ENCODE measurements at places on chromosomes 11 and 22.

GRCh38 chr22:19892925-19893324 is 38.3 kb upstream of the GNB1L start:
- DNase-seq, result no peak

DNA sequence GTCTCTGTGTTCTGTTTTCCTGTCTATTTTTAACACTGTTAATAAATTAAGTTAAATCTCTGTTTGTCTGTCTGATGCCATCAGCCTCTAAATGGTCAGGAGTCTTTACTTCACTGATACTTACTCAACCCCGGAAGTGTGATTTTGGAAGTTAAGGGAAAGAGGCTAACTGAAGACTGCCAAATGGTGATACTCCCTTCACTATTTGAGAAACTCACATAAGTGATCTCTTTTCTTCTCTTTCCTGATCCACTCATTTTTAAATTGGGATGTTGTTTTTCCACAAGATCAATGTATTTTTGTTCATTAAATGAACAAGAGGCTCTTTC is 389 bp upstream of the CASP12 start:
- no peak for DNase-seq

DNA sequence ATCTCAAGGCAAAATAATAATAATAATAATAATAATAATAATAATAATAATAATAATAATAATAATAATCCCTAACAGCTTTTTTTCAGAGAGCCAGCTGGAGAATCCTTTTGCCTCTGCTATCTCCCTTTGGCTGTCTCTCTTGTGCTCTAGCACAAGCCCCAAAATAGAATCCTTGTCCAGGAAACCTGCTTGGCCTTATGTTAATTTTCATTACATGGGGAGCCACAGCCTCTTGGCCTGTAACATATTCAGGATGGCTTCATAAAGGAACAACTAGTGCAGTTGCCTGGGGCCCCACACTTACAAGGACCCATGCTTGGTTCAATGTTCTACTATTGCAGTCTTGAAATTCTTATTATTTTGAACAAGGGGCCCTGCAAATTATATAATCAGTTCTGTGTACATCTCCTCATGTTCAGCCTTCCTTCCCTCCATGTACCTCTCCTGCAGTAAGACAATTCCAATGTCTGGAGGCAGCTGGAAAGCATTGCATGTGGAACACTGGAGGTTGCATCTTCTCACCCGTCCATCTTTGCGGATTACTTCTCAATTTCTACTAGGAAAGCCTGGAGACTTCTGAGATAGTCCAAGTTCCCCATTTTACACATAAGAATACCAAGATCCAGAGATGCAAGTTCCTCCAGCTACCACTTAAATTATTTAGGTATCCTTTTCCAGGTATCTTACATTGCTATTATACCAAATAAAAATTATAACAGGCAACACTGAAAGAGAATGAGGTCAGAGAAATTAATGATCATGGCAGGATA is 37.8 kb upstream of the SORL1 start:
- DNase-seq, result no peak

DNA sequence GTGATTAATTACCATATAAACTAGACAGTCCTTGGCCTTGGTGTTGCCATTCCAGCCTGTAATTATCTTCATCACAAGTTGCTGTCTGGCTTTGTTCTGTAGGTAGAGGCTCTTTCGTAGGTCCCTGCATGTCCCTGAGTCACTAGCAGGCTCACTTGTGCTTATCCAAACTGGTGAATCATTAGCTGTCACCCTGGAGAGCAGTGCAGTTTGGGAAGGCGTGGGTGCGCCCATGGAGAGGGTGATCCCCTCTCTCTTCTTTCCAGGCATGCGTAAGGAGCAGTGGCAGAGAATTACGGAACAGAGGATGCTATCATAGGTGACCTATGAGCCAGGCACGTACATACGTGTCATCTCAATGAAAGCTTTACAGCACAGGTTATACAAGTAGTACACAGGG is 11.0 kb upstream of the EHF start:
- no peak for DNase-seq

DNA sequence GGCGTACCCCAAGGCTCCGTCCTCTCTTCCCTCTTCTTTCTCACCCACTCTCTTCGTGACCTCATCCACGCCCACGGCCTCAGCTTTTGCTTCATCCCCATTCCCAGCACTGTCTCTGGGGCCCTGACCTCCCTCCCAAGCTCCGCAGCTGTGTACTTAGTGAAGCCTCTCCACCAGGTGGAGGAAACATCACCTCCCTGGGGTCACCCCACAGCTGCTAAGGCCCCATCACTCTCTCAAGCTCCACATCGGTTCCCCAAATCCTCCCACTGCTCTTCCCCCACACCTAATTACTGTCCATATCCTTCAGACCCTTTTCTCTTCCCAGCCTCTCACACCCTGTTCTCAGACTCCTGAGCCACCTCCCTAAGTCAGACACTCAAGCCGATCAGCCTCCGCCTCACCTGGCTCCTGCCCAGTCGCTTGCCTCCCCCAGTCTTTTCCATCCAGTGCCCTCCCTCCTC is 7.9 kb upstream of the SYT7 start:
- DNase-seq, result no peak

- no peak for DNase-seq
Measured at GRCh38 chr11:94557421-94557820, 9.7 kb upstream of the PIWIL4 start.

DNA sequence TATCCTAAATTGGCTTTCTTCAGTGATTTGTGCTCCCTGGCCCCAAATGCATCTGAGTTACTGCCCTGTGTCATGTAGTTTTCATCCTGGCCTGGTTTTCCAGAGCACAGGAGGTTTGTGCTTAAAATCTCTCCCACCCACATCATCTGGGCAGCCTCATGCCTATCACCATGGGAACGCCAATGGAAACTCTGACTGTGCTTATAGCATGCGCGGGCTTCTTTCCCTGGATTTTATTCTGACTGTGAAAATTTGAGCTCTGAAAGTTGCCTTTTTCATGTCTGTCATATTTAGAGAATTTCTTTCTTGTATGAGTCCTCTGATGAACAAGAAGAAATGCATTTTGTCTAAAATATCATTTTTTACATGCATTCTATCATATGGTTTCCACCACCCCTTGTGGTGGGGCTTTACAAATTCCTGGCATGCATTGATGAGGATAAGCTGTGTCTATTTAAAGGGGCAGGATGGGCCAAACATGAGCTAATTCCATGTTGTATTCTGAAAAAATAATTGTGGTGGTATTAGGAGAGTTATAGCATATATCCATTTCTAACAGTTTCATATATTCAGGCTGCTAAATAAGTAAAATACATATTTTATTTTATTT is 55.1 kb downstream of the IRAG1 start:
- no peak for DNase-seq

GRCh38 chr11:42043312-42043711 is 583.9 kb upstream of the LRRC4C start:
- no peak for DNase-seq

DNA sequence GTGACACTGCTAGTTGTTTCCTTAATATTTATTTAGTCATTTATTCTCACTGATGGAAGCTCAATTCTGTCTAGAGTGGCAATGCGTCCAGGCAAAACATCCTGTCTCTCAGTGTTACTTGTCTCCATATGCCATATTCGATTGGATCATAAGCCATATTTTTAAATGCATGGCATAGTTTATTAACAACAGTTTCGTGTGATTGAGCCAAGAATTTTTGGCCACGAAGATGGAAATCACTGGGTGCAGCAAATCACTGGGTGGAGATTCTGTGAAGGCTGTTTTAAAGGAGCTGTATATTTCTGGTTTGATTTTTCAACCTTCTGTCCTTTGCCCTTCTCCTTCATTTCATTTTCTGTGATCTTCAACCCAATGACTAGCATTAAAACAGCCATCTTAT is 205.2 kb downstream of the JRKL start:
- DNase-seq, result no peak

DNA sequence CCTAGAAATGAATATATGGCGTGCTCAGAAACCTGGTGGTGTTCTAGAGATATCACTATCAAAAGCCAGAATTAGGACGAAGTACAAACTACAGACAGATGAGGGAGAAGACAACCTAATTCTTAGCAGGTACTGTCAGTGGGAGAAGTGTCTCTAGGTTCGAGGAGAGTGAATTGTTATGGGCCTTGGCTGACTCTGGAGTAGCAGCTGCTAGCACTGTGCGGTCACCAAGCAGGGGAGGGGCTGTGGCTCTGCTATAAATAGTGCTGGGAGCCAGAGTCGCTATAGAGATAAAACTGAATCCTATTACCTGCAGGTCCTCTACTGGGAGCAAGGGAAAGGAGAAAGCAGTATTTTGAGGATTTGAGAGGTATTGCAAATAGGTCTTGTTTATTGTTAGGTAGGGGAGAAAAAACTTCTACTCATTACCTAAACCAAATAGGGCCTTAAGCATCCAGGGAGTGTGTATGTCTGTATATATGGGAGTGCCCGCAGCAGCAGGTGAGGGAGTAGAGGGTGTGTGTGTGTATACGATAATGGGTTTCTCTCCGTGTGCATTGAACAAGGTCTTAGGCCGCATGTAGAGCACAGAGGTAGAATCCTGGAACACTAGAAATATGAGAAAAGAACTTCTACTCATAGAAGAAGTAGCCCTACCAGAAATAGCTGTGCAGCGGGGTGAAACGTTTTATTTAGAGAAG is 2.2 kb downstream of the MADD start:
- no peak for DNase-seq

DNA sequence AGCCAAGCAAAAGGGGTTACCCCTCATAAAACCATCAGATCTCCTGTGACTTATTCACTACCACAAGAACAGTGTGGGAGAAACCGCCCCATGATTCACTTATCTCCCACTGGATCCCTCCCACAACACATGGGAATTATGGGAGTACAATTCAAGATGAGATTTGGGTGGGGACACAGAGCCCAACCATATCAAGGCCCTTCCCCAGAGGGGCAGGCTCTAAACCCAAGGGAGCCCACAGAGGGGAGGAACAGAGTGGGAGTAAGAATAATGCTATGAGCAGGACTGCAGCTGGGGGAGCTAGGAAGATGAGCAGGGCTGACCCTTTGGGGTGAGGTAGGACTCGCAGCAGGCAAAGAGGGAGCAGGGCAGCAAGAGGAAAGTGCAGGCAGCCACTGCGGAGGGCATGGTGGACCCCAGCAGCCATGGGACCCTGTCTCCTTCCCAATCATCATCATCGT is 59.3 kb downstream of the CD82 start:
- DNase-seq, result no peak

GRCh38 chr22:46596032-46596441 is 24.1 kb upstream of the GRAMD4 start:
- no peak for DNase-seq
